Type B pancreatic cell (in vitro differentiated cells): ENCODE measurements at places on chromosomes 5 and 9. TPM values are rescaled to one million over a fixed set of nuclear protein-coding genes. Genes with fewer than 3 reads are reported as not detected.

CIZ1 gene
- 141 and 186 TPM in 2 replicates for total RNA-seq

PCDHGA6 gene
- 0.41 and 0.86 TPM in 2 replicates for total RNA-seq

FOXD4L5 gene
- total RNA-seq, result 0.31 TPM in 1 of 2 replicates, not detected in the other

DNA sequence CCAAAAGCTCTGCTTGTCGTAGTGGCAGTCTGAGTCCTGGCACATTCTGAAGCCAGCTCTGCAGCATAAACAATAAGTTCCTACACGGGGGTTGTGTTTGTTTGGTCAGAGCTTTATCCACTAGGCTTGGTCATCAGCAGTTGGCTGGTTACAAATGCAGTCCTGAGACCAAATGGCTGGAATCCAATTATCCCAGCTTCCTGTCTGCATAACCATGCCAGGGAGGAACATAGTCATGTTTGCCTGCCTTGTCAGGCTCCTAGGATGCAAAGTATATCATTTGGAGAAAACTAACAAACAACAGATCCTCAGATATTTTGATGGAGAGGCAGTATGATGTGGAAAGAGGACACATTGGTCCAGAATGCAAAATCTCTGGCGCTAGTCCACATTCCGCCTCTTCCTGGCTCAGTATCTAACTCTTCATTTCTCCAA is 85.8 kb downstream of the FBXO38 start:
- no peak for DNase-seq

GRCh38 chr9:111821006-111821528 is 26.3 kb upstream of the SHOC1 start:
- no peak for DNase-seq

DNA sequence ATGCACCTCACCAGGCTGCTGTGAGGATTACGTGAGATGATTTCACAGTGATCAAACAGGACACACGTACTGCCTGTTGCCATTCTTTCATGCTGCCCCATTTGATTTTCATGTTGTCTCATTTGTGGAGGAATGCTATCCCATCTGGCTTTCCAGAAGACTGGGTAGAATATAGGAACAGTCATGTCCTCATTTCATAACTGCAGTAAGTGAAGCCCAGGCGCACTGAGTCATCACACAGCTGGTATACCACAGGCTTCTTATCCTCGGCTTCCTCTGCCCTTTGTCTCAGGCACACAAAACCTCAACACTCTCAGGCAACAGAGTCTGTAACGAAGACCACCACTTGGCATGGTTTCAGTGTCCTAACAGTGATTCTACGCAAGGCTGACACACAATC is 62.3 kb downstream of the LHFPL2 start:
- no peak for DNase-seq
